ENCODE measurements at places on chromosomes 5 and 9.
A peak's percentile ranks its signal among the peaks of the same experiment; 100 is the strongest.

GRCh38 chr9:503881-504852 lies 289.5 kb downstream of the DOCK8 start:
- peak; percentile 75 for DNase-seq

GRCh38 chr5:81232464-81233079 lies 550 bp upstream of the CKMT2 start:
- DNase-seq, result no peak

DNA sequence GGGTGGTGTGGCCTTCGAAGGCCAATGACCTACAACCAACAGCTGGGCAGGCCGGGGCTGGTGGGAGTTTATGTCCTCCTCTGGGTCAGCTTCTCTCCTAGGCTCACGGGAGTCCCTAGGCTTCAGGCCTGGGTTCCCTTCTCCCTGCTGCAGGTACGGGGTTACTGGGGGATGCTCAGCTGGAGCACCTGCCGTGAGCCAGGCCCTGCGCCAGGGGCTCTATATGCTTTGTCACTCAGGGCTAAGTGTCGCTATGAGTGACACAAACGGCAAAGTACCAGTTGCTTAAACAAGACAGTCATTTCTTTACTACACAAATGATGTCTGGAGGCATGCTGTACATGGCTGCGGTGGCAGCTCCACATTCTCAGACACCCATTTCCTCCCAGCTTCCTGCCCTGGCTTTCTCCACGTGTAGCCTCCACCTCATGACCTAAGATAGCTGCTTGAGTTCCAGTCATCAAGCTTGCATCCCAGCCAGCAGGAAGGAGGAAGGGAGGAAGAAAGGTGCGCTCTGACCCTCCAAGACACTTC lies 22.5 kb upstream of the NINJ1 start:
- no peak for DNase-seq

- no peak for DNase-seq
Measured at GRCh38 chr5:83848941-83849340, 128.3 kb upstream of the HAPLN1 start.

DNA sequence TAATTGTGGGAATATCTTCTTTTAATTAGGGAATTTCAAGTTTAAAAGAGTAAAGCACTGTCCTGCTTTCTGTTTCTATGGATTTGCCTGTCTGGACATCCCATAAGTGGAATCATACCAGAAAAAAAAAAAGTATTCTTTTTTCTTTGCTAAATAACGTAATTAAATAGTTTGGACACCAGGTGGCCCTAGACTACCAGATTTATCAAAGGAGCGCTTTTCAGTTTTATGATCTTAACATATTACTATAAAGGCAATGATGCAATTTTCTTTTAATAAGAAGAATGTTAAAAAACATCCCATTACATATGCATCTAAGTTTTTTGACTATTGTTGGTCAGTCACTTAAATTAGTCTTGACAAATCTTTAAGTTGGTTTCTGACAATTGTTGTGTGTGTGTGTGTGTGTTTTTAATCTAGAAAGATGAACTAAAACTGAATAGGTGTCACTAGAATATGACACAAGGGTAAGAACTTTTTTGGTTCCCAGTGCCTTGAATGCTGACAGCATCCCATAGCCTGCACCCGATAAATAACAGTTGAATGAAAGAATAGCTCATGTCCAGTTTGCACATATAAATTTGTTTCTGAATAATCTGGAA lies 49.5 kb downstream of the C5orf22 start:
- DNase-seq, result peak; percentile 31

DNA sequence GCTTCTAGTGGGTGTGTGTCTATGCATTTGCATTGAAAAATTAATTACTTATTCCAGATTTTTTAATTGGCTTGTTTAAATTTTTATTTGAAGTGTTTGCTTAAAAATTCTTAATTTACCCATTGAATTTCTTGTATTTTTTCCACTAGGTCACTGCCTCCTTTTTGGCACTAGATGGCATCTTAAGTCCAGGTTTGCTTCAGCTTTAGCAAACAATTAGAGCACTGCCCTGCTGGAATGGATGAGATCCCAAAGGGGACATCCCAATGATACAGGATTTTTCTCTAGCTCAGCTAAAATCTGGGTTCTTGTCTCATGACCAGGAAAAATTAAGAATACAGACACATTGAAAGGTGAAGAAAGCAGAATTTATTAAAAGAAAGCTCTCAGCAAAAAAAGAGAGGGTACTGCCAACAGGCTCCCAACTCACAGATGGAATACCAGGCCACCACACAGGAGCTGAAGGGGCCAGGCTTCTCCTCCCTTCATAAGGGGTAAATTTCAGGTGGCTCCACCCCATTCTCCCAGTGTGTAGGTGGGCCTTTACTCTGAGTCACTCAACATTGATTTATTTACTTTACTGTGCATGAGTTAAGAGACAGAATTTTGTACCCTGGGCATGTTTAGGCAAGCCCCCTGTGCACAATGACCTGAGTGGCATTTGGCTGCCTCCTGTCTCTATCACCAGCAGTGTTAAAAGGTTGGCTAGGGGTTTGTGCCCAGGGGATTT lies 532.4 kb downstream of the ANXA1 start:
- DNase-seq, result no peak

- peak; percentile 36 for DNase-seq
Measured at GRCh38 chr5:136212252-136212721, 19.3 kb upstream of the SMIM32 start.

- no peak for DNase-seq
Measured at GRCh38 chr5:66620711-66621110, 24.5 kb downstream of the MAST4 start.

DNA sequence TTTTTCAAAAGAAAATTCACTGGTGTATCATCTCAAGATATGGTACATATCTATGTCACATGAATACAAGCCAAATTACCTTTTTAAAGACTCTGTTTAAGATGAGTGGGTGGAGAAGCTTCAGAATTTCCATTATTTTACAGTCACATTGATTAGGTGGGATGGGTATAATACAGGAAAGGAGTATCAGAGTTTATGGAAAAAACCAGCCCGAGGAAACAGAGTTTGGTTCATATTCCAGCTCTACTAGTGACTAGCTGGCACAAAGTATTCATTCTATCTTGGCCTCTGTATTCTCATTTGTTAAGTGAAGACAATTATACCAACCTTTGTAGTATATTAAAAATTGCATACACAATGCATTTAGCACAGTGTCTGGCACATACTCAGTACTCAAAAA lies 46.5 kb upstream of the CDK5RAP2 start:
- no peak for DNase-seq

GRCh38 chr9:99505936-99506335 lies 283.9 kb downstream of the SEC61B start:
- DNase-seq, result no peak

- no peak for DNase-seq
Measured at GRCh38 chr9:133641861-133642595, 5.9 kb downstream of the DBH start.

DNA sequence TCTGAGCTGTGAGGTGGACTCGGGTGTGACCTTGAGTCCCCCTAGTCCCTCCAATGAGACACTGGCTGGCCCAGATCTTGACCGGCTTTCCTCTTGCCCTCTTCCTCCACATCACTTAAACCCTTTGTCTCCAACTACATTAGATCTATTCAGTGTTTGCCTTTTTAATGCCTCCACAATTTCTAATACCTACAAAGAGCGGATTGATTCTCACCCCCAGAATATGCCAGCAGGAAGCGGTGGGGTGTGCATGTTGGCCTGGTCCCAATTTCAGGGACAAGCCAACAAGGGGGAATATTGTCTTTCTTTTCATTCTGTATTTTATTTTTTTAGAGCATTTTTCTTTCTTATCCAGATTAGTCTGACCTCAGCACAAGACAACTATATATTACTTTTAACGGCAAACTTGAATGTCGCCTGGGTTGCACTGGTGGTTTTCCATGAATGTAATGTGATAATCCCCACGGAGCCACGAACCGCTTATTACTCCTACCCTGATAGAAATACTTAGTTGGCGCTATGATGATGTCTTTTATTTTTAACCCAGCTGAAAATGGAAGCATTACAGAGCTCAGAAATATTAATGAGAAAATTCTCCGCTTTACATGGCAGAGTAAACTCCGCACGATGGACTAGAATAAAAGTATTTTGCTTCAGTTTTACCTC lies 68.5 kb upstream of the MYO10 start:
- DNase-seq, result no peak

DNA sequence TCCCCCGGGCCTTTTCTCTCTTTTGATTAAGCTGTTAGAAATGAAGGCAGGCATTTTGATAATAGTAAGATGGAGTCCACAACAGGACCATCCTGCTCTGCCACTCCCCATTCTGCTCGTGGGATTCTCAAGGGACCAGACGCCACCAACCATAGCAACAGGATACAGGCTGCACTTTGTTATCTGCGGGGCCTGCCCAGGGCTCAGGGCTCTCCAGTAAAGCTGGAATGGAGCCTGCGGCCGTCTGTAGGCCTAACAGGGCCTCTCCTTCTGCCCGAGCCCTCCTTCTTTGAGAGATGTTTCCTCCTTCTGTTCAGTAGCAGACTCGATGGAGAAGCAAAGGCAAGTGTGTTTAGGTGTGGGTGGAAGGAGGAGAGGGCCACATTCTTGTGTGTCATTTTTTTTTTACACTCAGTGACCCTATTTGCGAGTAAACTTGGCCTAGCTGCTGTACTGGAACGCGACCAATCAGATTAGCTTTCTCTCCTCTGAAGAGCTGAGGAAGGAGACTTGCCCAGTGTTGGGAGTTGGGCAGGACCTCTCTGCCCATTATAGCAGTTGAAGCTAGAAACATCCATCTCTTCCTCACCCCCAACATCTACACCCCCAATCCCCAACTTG lies 8.9 kb upstream of the EPB41L4B start:
- no peak for DNase-seq

GRCh38 chr9:90844326-90844725 lies 42.7 kb downstream of the SYK start:
- no peak for DNase-seq

DNA sequence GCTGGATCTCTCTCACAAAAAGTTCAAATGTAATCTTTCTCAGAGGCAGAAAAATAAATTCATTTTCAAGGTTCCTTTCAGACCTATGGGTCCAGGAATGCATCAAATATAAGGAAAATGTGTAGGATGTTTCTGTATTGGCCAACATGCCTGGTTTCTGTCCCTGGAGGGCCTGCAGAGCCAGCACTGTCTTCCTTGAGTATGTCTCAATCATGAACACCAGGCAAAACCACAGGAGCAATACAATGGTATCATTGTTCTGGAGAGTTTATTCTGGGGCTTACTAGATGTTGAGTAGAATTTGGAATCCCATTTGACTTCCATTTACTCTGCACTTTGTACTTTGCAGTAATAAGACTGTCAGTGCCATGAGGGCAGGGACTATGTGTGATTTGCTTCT lies 23.5 kb downstream of the INSYN2B start:
- no peak for DNase-seq

DNA sequence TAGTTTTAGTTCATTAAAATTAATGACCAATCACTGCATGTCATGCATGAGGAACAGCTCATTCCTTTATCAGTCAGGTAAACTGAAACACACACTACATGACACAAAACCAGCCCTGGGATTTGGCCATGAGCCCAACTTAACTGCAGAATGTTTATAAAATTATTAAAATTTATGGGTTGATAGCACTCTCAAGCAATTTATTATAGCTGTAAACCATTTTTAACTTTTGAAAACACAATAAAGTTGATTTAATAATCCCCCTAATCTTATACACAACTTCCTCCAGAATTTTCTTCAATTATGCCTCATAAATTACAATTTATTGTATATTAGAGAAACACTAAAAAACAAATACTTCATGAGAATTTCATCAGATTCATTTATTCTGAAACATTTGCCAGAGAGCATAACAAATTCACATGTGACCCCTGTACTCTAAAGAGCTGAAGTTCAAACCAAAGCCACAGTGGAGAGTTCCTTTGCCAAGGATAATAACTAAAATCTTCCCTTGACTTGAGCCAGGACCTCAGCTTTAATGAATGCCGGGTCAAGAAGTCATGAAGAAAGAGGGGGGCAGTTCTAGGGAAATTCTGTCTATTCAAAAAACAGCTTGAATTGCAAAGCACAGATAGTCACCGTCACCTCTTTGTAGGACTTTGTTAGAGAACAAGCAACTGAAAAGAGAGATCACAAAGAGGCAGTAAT lies 763.7 kb upstream of the GRAMD2B start:
- DNase-seq, result no peak

DNA sequence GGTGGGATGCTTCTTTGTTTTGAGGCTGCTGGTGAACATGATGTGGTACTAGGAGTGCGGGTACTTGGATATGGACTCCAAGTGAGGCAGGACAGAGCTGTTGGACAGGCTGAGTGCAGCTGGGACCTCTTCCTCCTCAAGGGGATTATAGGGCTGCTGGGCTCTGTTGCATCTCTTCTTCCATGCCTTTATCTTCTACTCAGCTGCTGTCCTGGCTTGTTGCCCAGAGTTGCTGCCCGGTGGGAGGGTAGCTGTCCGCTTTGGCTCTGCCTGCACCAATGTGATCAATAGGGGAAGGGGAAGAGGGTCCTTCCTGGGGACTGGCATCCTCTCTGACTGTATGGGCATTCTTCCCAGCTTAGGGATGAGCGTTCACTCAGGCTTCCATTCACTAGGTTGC lies 1217.9 kb upstream of the ACO1 start:
- no peak for DNase-seq

DNA sequence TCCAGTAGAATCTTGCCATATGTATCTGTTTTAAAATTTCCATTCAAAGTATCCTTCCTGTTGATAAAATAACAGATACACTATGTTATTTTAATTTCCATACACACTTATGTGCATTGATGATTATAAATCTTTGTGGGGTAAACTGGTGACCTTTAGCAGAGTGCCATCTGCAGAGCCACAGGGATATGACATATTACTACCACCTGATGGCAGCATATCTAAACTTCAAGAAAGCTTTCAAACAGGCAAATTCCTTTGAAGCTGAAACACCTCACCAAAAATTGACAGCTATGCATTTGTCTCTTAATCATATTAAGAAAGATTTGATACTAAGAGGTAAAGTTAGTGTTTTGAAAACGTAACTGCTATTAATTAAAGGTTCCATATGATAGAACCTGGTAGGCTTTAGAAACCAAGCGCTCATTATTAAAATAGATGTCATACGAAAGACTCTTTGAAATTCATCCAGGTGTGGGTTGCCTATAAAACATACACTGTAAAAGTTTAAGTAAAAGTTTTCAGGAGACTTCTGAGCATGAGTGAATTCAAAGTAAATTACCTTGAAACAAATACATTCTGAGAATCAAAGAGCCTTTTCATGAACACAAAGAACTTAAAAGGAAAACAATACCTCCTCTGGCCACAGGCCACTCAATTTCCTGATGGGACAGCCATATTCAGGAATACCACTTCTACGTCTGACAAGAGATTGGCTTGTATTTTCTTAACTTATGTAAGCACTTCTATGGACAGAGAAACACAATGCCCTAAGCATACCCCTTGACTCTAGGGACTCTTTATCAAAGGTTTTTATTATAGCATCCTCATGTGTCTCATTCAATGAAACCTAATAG lies 93.3 kb downstream of the KIAA0825 start:
- DNase-seq, result peak; percentile 60

DNA sequence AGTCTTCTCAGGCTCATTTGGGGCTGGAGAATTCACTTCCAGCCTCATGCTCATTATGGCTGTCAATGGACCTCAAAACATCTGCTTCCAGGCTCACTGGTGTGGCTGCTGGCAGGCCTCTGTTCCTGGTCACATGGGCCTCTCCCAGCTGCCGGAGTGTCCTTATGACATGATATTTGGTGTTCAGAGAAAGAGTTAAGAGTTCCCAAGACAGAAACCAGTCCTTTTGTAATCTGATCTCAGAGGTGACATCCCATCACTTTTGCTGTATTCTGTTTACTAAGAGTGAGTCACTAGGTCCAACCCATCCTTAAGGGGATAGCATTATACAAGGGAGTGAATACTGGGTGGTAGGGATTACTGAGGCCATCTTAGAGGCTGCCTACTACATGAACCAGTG lies 104.6 kb downstream of the CACNA1B start:
- DNase-seq, result no peak

- DNase-seq, result no peak
Measured at GRCh38 chr5:26343801-26344325, 694.5 kb downstream of the CDH9 start.
